ENCODE measurements at places on chromosomes 12 and 14.

DNA sequence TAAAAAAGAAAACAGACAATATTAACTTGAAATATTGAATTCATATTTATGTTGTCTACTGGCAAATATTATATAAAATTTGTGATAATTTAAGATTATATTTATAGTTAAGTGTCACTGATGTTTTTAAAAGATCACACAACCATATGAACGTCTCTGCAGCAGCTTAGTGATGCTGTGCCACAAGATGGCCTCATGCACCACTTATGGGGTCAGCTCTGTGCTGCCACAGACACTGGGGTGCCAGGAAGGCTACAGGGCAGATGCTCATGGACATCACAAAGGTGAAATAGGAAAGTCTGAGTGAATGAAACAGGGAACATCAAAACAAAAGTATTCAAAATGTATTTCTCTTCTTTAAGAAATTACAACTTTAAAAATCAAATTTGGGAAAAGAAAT, 13.1 kb downstream of the ATXN3 start:
- DNase-seq = no peak

- no peak for DNase-seq
Measured at GRCh38 chr12:88063375-88063774, 34.2 kb upstream of the C12orf50 start.

GRCh38 chr12:24047326-24047725, 97.9 kb upstream of the SOX5 start:
- no peak for DNase-seq

DNA sequence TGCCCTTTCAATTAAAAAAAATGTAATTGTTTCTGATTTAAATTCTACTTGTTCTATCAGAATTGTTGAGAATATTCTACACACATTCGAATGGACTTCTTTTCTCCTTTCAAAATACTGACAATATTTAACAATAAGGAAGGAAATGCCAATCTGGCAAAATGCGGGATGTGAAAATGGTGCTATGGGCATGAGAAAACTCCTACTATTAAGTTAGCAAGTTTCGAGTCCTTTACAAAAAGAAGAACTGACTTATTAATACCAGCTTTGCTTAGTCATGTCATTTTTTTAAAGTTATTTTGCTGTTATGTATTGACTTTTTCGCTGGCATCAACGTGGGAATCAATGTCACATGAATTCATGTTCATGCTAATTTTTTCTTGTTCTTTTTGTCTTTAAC, 31.7 kb upstream of the ARL1 start:
- DNase-seq = no peak

DNA sequence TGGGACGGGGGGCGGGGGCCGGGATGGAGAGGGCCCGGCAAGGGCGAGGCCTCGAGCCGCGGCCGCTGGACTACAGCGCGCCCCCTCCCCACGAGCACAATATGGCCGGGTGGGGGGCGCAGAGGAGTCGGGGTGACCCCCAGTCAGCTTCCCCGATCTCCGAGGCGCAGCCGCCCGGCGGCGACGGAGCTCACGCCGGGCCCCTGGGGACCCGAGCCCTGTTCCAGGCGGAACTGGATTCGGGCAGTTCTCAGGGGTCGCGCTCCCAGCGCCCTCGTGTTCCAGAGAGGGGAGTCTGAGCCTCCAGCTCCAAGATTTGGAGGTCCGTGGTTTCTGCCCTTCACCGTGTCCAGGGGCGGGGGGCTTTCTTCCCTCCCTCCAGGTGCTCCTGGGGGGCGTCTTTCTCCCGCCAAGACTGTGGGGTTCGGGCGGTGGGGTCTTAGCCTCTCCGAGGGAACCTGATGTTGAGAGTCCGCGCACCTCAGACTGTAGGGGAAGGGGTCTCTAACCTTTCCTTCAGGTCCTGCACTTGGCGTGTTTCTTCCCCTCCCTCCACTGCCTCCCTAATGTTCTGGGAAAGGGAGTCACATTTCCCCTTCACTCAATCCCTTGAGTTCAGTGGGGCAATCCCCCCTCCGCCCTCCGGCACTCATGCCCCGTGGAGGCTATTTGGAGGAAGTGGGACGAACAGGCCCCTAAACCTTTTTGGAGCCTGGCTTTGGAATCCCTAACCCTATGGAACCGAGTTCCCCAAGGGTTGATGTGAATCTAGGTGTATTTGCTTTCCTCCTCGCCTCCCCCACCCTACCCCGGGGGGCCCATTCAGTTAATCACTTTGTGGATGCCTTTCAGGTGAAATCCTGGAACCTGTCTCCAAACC, 584 bp downstream of the ACVR1B start:
- no peak for DNase-seq

- DNase-seq = no peak
Measured at GRCh38 chr14:37592482-37593408, 2.3 kb downstream of the FOXA1 start.

DNA sequence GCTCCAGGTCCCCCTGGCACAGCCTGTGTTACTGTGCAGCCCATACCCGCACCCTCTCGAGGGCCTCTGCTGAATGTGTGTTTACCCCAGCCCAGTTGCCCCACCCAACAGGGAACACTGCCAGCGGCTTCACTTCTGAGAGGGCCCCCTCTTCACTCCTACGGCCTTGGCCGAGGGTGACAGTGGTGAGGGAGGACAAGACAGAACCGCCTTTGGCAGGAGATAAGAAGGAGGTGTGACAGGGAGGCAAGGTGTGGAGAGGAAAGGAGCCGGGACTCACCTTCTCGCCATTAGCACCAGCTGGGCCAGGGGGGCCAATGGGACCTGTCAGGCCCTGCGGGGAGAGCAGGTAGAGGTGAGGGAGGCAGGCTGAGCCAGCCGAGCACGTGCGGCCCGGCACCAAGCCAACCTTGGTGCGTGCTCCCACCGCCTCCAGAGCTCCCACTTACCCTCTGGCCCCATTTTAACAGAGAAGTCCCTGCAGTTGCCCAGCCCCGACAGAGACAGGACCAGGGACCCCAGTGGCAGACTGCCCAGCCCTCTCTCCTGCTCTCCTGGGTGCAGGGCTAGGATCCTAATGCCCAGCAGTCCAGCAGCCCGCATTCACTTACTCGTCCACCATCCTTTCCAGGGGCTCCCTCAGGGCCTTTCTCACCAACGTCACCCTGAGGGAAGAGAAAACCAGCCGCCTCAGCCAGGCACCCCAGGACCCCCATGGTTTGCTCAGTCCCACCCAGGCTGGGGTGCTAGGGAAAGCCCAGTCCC, 18.3 kb downstream of the TMEM106C start:
- no peak for DNase-seq

- no peak for DNase-seq
Measured at GRCh38 chr14:35747379-35747778, 61.7 kb downstream of the RALGAPA1 start.

- DNase-seq = no peak
Measured at GRCh38 chr14:88852632-88853031, 28.2 kb downstream of the TTC8 start.

- DNase-seq = no peak
Measured at GRCh38 chr12:110183386-110183785, 59.2 kb downstream of the IFT81 start.

GRCh38 chr12:40063414-40063813, 42.5 kb downstream of the SLC2A13 start:
- DNase-seq = no peak

GRCh38 chr14:61700104-61700886, 5.0 kb downstream of the HIF1A start:
- DNase-seq = no peak

GRCh38 chr14:69314327-69314726, 54.4 kb downstream of the GALNT16 start:
- DNase-seq = no peak

GRCh38 chr14:69891422-69891821, 12.2 kb downstream of the SMOC1 start:
- DNase-seq = no peak

- DNase-seq = no peak
Measured at GRCh38 chr14:83163016-83163415, 1629.4 kb upstream of the SEL1L start.

GRCh38 chr12:65511134-65511834, 232.8 kb downstream of the MSRB3 start:
- no peak for DNase-seq

- DNase-seq = no peak
Measured at GRCh38 chr14:102318781-102319276, 717 bp upstream of the ZNF839 start.

DNA sequence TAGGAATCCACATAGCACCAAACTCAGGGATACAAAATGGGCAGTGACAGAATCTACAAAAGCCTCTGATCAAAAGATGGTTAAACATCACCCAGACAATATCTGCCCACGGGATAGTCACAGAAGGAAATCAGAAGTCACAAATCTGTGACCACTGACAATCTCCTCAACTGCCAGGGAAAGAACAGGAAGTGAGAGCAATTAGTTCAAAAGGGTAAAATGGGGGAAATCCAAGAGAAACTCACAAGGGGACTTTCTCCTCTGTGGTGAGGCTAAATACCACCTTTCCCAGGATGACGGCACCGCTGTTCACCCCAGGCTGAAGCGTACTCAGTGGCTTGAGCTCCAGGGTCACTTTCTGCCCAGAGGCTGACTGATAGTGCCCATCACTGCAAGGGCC, 10.7 kb downstream of the TTC5 start:
- no peak for DNase-seq

- no peak for DNase-seq
Measured at GRCh38 chr14:92122761-92123160, 992 bp downstream of the CPSF2 start.

DNA sequence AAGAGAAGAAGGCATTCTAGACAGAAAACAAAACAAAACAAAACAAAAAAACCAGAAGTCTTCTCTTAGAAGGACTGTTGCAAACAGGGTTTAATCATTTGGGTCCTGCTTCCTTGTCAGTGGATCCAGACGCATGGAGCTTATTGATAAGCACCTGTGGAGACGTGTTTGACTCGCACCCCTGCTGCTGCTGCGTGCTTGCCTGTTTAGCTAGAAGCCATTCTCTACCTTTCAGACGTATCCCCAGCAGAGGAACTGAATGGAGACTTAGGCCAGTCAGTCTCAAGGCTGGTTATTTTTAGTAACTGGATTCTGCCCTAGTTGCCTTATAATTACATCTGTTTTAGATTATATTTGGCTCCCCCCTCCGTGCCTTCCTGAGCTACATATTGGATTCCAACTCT, 186.1 kb upstream of the EEA1 start:
- no peak for DNase-seq

DNA sequence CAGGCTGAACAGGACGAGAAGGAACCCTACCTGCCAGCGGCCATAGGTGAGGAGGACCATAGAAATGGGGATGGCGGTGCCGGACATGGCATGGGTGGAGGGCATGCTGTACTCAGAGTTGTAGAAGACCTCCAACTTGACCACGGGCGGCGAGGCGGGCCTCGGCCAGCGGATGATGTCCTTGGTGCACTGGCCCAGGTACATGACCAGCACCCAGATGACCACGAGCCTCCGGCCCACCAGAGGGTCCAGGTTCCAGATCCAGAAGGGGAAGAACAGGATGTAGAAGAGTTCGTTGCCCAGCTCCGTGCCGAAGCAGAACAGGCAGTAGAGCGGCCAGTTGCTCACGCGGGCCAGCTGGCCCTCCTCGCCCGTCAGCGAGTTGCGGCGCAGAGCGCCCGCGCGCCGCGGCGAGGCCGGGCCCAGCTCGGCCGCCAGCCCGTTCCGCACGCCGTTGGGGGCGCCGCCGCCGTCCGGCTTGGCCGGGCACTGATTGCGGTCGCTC, 582 bp downstream of the SGPP1 start:
- DNase-seq = no peak

- DNase-seq = no peak
Measured at GRCh38 chr12:93137656-93138612, 208.8 kb upstream of the EEA1 start.

- DNase-seq = no peak
Measured at GRCh38 chr14:102209224-102209966, 69.7 kb downstream of the WDR20 start.

DNA sequence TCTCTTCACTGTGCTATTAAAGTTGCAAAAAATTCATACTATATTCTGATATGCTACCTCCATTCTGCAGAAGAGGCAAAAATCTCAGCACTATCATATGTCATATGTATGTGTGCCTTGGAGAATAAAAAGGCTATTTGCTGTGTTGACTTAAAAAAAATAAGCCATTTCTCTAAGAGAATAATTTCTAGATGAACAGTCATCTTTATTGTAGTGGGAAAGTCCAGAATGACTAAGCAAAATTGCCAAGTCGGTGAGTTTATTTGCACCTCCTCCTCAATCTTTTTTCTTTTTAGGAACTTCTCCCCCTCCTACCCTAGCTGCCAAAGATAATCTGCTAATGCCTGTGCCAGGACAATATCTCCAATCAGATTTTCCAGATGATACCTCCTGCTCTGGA, 353.8 kb upstream of the FAR2 start:
- no peak for DNase-seq

DNA sequence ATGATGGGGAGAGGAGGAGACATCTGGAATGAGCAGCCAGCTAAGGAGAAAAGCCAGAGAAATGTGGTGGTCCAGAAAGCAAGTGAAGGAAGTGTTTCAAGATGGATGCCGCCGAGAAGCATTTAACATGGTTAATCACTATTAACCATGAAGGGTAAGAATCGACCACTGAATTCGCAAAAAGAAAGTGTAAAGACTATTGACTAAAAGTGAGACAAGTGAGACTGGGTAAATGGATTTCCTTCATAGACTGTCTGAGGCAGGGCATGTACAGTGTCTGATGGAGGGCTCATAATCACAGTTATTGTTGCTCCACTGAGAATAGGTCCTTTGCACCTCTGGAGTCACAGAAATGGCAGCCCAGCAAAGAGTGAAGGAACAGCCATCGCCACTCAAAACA, 25.3 kb upstream of the CLMN start:
- DNase-seq = no peak

GRCh38 chr12:42182394-42182793, 37.7 kb upstream of the GXYLT1 start:
- no peak for DNase-seq

- no peak for DNase-seq
Measured at GRCh38 chr12:68792952-68793351, 15.0 kb upstream of the MDM2 start.

DNA sequence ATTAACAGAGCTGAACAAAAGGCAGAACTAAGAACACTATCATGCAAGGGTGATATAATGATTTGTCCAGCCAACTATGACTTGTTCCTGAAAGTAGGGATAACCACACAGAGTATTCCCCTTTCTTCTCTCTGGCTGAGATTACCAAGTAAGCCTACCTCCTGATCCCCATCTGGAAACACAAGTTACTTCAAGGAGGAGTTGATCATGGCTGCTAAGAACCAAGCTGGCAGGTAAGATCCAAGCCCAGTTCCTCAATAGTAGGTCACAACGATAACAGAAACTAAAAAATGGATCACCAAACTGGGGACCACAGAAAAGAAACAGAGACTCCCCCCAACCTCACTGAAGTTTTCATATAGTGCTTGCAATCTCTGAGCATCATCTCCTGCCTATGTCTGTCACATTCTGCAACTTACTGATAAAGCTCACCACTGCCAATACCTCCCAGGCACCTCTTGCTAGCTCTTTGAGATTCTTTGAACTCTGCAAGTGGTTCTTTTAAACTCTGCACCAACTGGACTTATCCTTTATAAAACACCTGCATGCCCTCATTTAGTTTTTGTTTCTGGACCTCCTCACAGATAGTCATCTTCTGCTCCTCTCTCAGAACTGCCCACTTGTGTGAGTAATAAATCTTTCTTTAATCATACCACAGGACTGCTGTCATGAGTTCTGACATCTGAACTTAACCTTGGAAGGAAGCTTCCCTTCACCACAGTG, 76.6 kb downstream of the LRP6 start:
- DNase-seq = no peak

Measured in T-helper 17 cell (primary cell).